Activated T-helper 1 cell treated with anti-CD3 and anti-CD28 coated beads, Interleukin-12 subunit alpha, Interleukin-12 subunit beta, Interleukin-2, Interleukin-4 antibody, amounts not matched to agents 30 ng/mL and 10 ng/mL and 1 ng/mL, durations not matched to agents 14 hours and 24 hours and 36 hours (primary cell): ENCODE measurements at places on chromosomes 12 and 14.

- H3K27me3 ChIP-seq: peaks cover 1% of the 10 kb centered on the region
- DNase-seq: no peak
- no peaks in the 10 kb centered on the region for H3K36me3 ChIP-seq
- no peaks in the 10 kb centered on the region for H3K4me1 ChIP-seq
- H3K4me3 ChIP-seq: no peak overlapping the region
- no peak overlapping the region for H3K27ac ChIP-seq
Measured at GRCh38 chr12:124171231-124171979, 123.5 kb upstream of the RFLNA start.

DNA sequence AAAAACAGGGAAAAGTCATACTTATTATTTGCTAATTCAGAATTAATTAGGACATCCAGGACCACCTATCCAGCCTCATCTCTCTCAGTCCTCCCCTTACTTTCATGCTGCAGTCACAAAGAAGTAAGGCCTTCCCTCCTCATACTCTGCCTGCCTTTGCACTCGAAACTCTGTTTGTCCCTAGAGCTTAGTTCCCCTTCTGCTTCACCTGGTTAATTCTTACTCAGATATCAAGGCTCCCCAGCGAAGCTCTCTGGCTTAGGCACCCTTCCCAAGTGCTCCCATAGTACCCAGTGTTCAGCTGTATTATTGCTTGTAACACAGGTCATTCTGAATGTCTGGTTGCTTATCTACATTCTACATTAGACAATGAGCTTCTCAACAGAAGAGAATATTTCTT is 81.3 kb downstream of the ERGIC2 start:
- no peaks in the 10 kb centered on the region for H3K36me3 ChIP-seq
- H3K27me3 ChIP-seq: no peaks in the 10 kb centered on the region
- DNase-seq: no peak
- no peak overlapping the region for H3K4me3 ChIP-seq

DNA sequence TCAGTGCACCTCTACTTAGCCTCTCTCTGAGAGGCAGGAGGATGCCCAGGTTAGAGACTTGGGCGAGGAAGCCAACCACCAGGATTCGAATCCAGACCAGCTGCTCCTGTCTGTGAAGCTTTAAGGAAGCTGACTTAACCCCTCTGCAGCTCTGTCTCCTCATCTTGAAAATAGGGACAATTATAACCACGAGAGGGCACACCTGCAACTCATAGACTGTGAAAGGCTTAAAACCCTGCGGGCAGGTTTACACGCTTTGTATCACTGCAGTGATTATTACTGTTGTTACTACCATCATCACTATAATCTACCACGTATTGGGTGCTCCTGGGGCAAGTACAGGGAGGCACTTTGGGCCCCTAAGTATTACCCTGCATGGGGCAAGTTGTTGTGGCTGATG is 379.8 kb downstream of the VRK1 start:
- H3K27ac ChIP-seq: no peak overlapping the region
- H3K4me3 ChIP-seq: no peak overlapping the region
- H3K4me1 ChIP-seq: peaks cover 18% of the 10 kb centered on the region
- no peak for DNase-seq
- peaks cover 2% of the 10 kb centered on the region for H3K36me3 ChIP-seq
- peaks cover 2% of the 10 kb centered on the region for H3K27me3 ChIP-seq

DNA sequence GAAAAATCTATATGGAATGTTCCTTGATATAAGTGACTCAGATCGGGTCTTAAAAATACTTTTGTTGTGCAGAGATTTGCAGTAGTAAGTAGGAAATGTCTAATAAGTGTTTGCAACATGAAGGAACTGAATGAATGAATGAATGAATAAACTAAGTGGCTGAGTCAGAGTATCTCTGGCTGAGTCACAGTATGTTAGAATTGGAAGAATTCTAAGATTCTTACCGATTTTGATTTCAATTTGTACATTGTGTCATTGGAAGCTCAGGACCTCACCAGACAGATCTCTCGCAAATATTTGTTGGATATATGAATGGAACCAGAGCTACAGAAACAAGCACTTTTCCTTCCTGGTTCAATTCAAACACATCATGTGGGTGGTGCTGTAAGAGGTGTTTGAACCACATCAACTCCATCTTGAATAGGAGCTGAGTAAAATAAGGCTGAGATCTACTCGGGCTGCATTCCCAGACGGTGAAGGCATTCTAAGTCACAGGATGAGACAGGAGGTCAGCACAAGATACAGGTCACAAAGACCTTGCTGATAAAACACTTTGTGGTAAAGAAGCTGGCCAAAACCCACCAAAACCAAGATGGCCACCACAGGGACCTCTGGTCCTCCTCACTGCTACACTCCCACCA is 123.9 kb upstream of the FOXN3 start:
- H3K27me3 ChIP-seq: no peaks in the 10 kb centered on the region
- H3K4me3 ChIP-seq: no peak overlapping the region
- H3K36me3 ChIP-seq: peaks cover 14% of the 10 kb centered on the region
- H3K27ac ChIP-seq: no peak overlapping the region
